Anterior cingulate cortex (tissue), 58 donors: ENCODE measurements at places on chromosomes 7 and 10.

- DNase-seq = no peak
These were observed 170.8 kb upstream of the CDCA7L start for GRCh38 chr7:22116451-22117030.

DNA sequence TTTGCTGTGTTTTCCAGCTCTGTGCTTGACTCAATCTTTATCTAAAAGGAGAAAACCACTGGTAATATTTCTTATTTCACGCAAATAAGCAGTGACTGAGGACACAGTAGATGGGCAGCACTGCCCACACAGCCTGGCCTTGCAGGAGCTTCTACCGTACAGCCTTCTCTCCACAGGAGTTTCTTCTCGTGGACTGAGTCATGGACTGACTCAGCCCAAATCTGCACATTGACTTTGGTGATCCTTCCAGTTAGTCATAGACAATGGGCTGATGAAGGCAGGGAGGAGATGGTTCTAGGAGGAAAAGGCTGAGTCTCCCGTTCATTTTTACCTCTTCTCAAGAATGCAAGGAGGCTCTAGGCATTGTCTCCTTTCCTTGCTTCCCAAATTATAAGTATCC lies 200.7 kb downstream of the RAPGEF5 start:
- no peak for DNase-seq

- DNase-seq = no peak
These were observed 54.2 kb downstream of the FOXP2 start for GRCh38 chr7:114468844-114469243.

DNA sequence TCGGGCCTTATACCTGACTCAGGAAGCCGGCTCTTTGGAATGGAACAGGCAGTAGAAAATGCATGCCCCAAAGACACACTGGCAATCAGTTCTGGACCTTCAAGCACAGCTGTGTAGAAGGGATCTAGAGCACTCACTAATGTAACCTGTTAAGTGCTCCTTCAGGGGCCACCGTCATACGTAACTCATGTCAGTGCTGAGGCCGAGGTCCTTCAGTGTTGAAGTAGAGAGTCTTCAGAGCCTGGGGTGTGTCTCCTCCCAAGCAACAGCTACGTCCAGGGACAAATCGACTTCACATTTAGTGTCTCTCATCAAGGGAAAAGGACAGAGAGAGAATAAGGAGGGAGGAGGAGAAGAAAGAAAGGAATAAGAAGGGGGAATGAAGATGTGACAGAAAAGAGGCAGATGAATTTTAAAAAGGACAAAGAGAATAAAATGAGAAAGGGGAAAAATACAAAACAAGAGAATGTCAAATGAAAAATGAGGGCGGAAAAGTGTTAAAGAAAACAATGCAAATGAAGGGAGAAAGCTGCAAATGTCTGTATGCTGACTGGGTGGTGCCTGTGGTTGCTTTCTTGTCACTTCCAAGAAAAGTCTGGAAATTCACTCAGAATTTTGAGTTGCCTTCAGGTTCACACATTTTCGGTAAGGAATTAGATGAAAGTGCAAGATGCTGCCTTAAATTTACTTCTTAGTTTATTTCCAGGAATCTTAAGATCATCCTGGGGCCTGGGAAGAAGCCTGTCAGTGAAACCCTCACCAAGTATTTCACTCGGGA lies 989.4 kb downstream of the GRID1 start:
- no peak for DNase-seq

DNA sequence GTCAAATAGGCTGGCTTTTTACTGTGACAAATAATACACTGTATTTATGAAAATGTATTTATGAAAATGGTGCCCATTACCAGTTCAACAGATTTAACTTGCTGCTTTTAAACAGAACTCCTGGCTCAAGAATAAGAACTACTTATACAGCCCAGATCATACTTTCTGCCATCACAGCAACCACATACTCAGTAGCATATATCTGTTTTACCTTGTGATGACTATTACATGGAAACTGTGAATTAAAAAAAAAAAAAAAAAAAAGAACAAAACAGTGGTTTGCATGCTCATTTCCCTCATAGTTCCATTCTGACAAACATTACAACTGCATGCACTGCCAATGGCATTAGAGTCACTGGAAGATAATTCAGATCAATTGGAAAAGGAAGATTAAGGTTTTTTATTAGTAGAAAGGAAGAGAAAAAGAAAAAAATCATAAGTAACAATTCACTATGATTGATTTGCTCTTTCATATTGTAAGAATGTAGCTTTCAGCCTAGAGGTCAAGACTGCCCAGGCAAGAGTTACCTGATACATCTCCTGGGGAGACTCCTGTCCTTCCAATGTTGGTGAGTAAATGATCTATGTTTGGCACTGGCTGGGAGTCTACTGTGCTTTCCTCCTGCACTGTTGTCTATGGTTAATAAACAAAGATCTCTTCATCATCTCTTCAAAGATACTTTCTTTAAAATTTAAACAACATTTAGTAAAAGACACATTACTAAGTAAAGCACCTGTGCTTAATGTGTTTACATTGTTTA lies 132.8 kb downstream of the ARHGAP21 start:
- DNase-seq = no peak

- DNase-seq = no peak
These were observed 66.9 kb upstream of the SLC25A13 start for GRCh38 chr7:96388620-96389383.

DNA sequence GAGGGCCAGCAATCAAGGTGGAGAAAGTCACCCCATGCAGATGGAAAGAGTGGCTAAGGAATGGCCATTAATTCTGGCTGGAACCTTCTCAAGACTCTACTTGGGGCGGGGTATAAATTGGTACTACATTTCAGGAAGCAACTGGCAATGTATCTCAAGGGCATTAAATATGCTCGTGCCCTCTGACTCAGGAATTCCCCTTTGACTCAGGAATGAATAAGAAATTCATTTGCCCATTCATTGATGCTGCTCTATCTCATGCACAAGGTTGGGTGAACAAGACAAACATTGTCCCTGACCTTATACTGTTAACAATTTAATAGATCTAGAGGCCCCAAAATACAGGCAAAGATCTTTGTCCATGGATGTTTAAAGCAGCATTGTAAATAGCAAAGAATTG lies 188.1 kb downstream of the MYOF start:
- DNase-seq = no peak

DNA sequence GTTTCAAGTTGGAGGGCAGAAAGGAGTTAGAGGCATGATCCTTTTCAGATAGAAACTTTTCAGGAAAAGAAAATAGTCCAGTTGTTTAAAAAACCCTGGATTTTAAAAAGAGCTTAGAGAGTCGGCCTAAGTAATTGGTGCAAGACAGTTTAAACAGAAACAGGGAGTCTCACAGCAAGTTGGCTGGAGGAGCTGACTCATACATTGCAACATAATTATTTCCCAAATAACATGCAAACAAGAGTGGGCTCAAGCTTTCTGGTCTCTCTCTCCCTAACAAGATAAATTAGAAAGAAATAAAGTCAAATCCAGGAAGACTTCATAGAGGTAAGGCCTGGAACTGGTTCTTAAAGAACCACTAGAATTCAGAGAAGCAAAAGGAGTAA lies 100.3 kb upstream of the AGBL3 start:
- DNase-seq = no peak

GRCh38 chr7:75654855-75655254 lies 83.9 kb downstream of the HIP1 start:
- DNase-seq = no peak

DNA sequence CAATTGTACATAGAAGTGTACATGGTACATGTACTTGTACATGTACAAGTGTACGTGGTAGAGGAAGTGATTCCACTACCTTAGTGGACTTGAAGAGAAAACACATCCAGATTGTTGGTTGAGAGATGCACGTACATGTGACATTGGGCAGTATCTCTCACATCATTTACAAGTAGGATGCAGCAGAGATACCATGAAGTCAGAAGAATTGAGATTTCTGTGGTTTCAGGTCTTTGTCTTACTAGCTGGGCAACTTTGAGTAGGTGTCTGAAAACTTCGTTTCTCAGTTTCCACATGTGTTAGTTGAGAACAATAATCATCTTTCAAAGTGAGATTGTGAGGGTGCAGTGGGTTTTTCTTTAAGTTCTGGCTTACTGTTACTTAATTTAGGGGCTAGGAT lies 21.5 kb downstream of the CLDN12 start:
- no peak for DNase-seq

GRCh38 chr10:77249901-77250459 lies 387.6 kb downstream of the KCNMA1 start:
- no peak for DNase-seq

- no peak for DNase-seq
These were observed 88.5 kb downstream of the PPP1R17 start for GRCh38 chr7:31775556-31775955.

DNA sequence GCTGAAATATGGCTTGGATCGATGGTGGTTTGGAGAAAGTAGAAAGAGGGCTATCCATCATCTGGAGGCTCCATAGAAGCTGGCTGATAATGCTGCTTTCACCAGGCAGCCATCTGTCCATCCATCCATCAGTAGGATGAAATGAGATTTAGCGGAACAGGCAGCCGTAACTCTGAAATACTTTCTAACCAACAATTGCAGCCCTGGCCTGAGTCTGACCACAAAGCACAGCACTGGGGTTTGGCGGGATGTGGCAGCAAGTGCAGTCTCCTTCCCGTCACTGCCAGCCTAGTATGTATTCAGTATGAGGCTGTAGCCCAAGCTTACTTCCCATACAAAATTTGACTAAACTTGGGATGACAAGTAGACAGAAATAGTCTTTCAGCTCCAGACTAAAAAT lies 38.0 kb downstream of the R3HCC1L start:
- DNase-seq = no peak

GRCh38 chr7:114048386-114049235 lies 129.8 kb upstream of the PPP1R3A start:
- DNase-seq = no peak

GRCh38 chr7:92644406-92645113 lies 54.4 kb upstream of the FAM133B start:
- DNase-seq = no peak

- DNase-seq = no peak
These were observed 54.0 kb upstream of the RPA3 start for GRCh38 chr7:7772397-7772821.

- DNase-seq = no peak
These were observed 712.1 kb downstream of the PHTF2 start for GRCh38 chr7:78510580-78511188.

- no peak for DNase-seq
These were observed 10.7 kb downstream of the WIPI2 start for GRCh38 chr7:5200561-5201235.

GRCh38 chr10:69409176-69409495 lies 7.6 kb downstream of the TACR2 start:
- DNase-seq = no peak

DNA sequence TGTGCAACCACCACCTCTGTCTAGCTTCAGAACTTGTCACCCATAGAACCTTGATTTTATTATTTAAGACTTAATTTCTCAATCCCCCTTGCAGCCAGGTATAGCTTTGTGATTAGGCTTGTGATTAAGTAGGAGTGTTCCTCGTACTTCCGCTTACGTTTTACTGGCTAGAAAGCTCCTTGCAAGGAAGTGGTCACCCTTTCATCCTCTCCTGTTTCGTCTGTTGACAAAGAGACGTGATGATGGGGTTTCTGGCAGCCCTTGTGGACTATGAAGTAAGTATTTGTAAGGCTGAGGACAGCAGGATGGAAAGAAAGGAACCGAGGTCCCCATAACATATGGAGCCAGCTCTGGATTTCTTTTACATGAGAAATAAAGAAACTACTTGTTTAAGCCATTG lies 86.5 kb upstream of the KDM7A start:
- DNase-seq = no peak

DNA sequence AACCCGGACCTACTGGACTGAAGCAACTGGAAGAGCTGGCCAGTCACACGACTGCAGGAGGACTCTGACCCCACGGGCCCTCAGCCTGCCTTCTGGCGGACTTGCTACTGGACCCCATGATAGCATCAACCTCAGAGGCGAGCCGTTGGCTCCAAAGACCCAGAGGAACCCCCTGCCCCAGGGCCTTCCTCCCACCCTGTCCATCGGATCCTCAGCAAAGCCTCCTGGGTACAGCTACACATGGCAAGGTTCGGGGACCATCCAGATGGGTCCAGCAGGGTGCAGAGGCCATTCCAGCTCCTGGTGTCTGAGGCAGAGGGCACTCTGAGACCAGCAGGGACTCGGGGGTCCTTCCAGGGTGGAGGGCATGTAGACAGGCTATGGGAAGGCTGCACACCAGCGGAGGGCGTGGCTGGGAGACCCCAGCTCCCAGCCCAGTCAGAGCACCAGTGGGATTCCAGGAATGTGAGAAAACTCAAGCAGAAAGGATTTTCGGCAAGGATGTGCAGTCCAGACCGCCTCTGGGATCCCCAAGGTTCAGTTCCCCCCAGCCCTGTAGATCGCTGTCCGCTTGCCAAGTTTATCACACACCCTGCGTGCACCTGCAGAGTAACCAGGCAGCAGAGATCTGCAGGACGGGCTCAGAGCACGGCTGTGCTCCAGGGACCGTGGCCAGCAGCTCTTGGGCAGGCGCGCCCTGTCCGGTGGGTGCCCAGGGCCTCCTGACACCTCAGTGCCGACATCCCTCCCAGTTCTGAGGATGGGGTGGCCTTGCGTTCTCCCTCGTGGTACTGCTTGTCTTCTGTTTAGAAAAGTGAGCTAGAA lies 89.8 kb upstream of the PPP2R2D start:
- DNase-seq = no peak

DNA sequence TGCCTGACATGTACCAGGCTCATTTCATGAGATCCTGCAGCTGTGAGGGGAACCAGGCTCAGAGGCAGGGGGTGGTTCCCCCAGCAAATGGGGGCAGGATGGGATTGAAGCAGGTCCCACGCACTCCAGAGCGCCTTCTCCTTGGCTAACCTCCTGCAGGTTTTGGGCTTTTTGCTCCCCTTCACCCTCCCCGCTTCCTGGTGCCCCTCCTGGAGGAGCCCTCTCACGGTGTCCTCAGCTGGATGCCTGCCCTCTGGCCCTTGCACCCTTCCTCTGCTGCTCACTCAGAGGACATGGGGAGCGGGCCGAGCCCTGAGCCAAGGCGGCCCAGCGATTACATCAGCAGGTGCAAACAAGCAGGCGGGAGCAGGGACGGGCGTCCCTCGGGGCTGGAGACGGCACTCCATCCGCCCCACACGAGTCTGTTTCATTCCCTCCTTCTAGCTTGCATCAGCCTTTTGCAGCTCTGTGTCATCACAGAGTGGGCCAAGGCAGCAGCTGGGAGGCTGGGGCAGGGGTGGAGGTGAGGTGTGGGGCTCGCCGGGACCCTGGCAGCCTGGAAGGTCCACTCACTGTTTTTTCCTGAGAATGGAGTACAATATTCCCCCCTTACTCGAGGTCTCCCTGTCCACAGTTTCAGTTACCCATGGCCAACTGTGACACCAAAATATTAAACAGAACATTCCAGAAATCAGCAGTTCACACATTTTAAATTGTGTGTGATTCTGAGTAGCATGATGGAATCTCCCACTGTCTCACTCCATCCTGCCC lies 52.7 kb upstream of the SLC29A3 start:
- no peak for DNase-seq

GRCh38 chr10:72611783-72612182 lies 14.1 kb downstream of the MICU1 start:
- DNase-seq = no peak

DNA sequence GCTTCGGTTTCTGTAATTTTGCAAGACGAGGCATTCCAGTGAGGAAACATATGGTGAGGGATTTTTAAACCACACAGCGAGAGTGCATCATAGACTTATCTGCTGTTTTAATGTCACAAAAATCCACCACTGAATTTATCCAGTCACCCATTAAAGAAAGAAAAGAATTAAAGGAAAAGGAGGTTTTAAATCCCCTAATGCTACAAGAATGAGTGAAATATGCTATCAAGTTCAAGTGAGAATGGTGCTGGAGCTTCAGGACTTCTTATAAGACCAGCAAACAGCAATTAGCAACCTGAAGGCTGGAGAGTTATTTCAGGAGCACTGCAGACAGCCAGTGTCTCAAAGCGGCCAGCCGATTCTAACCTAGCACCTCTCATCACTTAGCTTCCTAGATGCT lies 439.1 kb upstream of the MGMT start:
- DNase-seq = no peak
